ENCODE measurements at places on chromosomes 1 and 21. TPM values are rescaled to one million over a fixed set of nuclear protein-coding genes. Genes with fewer than 3 reads are reported as not detected.

Gene DIO1
- total RNA-seq, result 0.11 TPM

Gene IGSF5
- 5.3 TPM for total RNA-seq

Gene IL19
- not detected for total RNA-seq

DNA sequence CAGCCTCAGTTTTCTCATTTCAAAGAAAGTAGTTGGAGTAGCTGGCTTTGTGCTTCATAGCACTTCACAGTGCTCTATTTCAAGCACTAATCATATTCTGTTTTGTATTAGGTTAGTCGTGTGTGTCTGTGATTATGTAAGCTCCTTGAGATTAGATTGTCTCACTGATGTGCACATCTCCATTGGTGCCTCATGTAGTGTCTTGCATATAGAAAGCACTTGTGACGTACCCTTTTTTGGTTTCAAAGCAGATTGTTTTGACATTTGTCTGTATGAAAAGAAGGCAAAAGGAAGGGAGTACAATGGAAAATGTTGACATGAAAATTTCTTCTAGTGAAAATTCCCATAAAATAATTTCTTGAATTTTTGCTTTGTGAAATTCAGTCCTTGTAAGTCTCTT, 13.9 kb downstream of the BTBD8 start:
- no peak for DNase-seq

GRCh38 chr1:32715901-32716311, 13.3 kb upstream of the SYNC start:
- DNase-seq, result no peak

GRCh38 chr1:223645903-223646302, 19.6 kb downstream of the CAPN8 start:
- DNase-seq, result no peak

- no peak for DNase-seq
These were observed 6.7 kb upstream of the AHCYL1 start for GRCh38 chr1:109977657-109978378.

DNA sequence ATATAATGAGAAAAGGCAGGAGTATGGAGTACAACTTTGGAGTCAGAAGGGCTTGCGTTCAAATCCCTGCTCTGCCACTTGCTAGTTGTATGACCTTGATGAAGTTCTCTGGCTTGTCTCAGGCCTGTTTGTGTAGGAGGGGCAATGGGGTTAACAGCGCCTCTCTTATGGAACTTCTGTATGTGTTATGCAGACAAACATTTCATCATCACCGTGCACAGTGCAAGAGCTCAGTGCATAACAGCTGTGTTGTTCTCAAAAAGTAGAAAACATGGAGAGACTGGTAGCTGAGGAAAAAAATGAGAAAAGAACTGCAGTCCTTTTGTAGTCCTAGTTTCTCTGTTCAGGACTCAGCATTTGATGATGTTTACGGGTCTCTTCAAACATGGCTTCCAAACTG, 10.4 kb upstream of the ZNF648 start:
- no peak for DNase-seq

- DNase-seq, result no peak
These were observed 13.6 kb downstream of the INSRR start for GRCh38 chr1:156845055-156845952.

- DNase-seq, result no peak
These were observed 629.0 kb downstream of the USP25 start for GRCh38 chr21:16358784-16359183.

DNA sequence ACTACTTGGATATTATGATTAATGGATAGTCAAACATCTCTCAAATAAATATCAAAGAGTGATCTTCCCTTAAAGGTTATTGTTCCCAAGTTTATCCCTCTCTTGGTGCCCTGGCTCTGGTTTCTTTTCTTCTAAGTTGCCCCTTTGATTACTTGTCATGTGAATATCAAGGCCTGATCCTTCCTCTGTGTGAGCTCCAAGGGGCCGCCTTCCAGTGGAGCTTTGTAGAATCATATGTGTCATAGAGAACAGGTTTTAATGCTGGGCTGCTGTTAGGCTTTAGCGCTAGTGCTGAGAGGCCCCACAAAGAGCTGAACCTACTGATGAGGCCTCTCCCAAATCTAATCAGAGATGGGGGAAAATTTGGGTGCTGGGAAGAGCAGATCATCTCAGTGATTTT, 25.5 kb downstream of the UCK2 start:
- no peak for DNase-seq

Measured in spinal cord (tissue), 10 donors.